ENCODE measurements at places on chromosomes 5 and 9.
A peak's percentile ranks its signal among the peaks of the same experiment; 100 is the strongest.

- no peak for DNase-seq
Measured at GRCh38 chr5:171640480-171640879, 145.1 kb upstream of the SMIM23 start.

- no peak for DNase-seq
Measured at GRCh38 chr9:116430849-116431248, 256.3 kb upstream of the TRIM32 start.

GRCh38 chr9:70405808-70406433 is 8.5 kb downstream of the KLF9 start:
- DNase-seq: no peak

GRCh38 chr9:109507421-109507838 is 9.3 kb upstream of the PTPN3 start:
- peak; percentile 73 for DNase-seq

DNA sequence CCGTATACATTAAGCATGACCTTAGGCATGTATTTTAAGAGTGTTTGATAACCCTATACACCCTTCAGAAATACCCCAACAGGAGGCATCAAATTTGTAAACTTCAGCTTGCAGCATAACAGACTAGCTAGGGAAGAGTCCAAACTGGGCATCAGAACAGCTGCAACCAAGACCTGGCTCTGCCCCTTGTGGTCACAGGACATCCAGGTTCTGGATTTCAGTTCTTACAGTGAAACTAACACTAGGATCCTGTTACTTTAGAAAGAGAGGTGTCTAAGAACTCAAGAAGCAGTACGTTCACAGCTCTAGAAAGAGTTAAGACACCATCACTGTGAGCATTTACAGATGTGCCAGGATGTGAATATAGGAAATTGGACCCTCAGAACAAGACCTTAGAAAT is 229.8 kb downstream of the BNC2 start:
- peak; percentile 28 for DNase-seq

GRCh38 chr5:55495216-55495615 is 39.5 kb downstream of the PLPP1 start:
- DNase-seq: no peak

DNA sequence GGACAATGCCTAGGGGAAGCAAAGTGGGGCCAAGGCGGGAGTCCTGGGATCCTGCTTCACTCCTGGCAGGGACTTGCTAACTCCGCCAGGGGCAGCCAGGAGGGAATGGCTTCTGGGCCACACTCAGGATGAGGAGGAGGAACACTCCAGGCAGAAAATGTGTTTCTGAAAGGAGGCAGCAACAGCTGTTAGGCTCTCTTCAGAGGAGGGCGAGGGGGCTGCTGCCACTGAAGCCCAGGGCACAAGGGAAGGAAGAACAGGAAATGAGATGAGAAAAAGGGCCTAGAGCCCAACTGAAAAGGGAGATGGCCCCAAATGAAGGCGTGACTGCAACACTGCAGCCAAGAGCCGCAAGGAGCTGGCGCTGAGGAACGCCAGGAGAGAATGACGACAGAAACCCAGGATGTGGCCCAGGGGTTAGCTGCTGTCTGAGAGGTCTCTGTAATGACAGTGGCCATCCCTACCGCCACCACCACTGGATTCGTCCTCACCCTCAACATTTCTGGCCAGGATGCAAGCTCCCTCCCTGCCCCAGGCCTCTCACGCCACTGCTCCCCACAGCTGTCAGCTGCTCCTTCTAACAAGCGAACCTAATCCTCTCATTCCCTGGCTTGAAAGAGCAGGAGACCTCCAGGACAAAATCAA is 15.8 kb downstream of the PSMB7 start:
- DNase-seq: peak; percentile 77

- no peak for DNase-seq
Measured at GRCh38 chr9:133120501-133121197, 391 bp downstream of the RALGDS start.

DNA sequence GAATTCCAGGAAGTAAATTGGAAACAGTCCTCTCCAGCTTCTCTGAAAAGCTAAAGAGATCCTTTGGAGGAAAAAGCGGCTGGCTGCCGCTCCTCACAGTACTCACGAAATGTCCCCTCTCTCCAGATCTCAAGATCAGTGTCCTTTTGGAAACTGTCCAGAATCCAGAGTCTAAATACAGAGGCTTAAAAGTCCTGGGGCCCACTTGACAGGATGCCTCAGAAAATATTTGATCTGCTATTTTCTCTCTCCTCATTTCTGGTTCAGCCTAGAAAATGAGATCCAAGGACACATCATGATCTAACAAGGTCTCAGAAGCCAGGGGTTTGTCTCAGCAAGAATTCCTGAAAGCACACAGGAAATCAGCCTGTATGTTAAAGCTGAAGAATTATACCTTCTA is 7.2 kb downstream of the C1QTNF2 start:
- DNase-seq: no peak

- DNase-seq: no peak
Measured at GRCh38 chr9:120413121-120414048, 166.6 kb downstream of the CDK5RAP2 start.

- no peak for DNase-seq
Measured at GRCh38 chr5:121462441-121462840, 389.2 kb upstream of the FTMT start.

DNA sequence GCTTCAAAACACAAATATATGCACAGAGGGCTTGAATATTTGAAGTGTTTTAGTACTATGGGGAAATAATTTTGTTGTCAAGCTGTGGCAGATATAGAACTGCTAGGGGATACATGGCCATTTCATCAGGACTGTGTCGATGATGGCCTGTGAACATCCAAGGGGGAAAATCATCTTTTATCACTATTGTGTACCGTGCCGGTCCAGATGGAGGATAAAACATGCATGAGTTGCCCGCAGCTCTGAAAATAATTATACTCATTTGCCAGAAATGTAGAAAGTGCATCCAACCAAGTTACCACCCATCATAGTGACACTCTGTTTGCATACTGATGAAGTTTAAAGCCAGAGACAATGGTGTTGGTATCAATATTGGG is 405.9 kb downstream of the ZSWIM6 start:
- DNase-seq: no peak

DNA sequence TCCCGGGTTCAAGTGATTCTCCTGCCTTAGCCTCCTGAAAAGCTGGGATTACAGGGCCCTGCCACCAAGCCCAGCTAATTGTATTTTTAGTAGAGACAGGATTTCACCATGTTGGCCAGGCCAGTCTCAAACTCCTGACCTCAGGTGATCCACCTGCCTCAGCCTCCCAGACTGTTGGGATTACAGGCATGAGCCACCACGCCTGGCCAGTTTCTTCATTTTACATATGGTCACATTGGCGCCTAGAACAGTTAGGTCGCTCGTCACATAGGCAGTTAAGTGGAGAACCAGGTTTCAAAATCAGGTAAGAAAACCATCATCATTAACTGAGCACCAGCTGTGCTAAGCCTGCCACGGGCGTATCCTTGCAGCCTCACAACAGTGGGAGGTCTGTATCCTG is 36.1 kb downstream of the OLFML2A start:
- no peak for DNase-seq

- no peak for DNase-seq
Measured at GRCh38 chr5:78588507-78588906, 60.1 kb downstream of the LHFPL2 start.

DNA sequence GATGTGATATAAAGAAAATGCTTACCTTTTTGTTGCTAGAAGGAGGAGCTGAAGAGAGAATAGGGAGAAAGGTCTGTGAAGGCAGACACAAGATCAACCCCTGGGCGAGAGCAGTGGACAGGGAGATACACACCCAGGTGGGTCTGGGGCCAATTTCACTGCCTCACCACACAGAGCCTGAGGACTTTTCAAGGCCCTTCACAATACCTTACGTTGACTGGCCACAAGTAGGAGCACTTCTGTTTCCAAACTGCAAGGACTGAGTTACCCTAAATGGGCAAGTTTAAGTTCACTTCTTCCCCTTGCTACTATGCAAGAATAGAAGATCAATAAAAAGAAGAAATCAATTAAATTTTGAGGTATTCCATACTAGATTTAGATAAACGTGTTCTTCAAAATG is 174.5 kb upstream of the SLC12A2 start:
- peak; percentile 46 for DNase-seq

- no peak for DNase-seq
Measured at GRCh38 chr5:107011605-107012004, 659.1 kb downstream of the EFNA5 start.
